CD4-positive, alpha-beta T cell (primary cell): ENCODE measurements at places on chromosomes 4 and X.

DNA sequence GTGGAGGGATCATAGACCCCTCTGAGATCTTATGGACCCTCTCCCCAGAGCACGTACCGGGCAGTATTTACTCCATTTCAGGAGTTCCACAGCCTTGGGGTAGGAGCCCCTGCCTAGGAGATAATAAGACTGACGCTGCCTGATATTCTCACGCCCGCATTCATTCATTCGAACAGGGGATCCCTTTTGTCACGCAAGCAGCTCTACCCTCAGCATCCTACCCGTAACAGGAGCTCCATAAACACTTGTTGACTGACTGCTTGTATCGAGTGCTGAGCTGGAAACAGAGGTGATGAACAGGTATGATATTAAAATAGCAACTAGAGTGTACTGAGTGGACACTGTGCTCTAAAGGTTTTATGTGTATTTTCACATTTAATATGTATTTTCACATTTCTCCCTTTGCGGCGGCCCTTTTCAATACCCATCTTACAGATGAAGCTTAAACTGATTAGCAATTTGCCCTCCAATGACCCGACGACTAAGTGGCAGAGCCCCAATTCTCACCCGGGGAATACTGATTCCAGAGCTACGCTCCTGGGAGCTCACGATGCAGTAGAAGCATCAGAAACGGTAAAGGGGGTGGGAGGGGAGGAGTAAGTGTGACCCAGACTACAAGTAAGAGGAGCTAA, 888 bp downstream of the RAB28 start:
- no peak for DNase-seq
- H3K27me3 ChIP-seq: peaks cover 1% of the 10 kb centered on the region
- peak overlapping the region; percentile 46 for H3K27ac ChIP-seq
- peaks cover 5% of the 10 kb centered on the region for H3K36me3 ChIP-seq
- H3K4me3 ChIP-seq: peak overlapping the region; percentile 75
- peaks cover 22% of the 10 kb centered on the region for H3K4me1 ChIP-seq

DNA sequence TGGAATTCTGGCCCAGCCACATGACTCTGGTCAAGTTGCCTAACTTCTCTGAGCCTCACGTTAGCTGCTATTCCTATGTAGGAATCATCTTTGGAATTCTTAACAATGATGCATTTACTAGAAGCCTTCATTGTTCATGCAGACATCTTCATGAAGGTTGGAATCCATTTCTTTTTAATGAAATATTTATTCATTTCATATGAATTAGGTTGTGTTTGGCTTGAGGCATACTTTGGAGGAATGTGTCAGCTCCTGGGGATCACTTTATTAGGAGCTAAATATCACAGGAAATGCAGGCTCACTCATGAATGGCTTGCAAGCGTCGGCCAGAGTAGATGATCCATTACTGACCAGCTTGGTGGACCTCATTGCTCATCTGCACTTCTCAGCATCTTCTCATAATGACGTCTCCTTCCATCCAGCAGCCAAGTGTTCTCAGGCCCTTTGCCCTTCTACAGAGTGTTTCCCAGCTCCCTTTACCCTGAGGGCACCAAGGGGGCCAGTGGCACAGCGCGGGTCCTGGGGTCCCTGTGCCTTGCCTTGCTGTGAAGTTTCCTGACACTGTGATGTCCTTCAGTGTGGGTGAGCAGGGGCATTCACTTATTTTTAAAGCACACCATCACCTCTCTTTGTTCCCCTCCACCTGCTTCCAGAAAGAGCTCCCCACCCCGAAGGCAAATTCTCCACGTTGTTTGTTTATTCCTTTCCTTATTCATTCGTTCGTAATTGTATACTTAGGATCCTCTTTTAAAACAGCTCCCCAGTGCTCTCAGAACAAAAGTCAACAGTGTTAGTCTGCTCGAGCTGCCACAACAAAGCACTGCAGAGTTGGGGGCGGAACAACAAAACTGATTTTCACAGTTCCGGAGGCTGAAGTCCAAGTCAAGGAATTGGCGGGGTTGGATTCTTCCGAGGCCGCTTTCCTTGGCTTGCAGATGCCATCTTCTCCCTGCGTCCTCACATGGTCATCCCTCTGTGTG, 106.8 kb downstream of the STK32B start:
- H3K27me3 ChIP-seq: no peaks in the 10 kb centered on the region
- DNase-seq: no peak
- H3K4me1 ChIP-seq: no peaks in the 10 kb centered on the region
- no peak overlapping the region for H3K27ac ChIP-seq
- H3K36me3 ChIP-seq: no peaks in the 10 kb centered on the region

DNA sequence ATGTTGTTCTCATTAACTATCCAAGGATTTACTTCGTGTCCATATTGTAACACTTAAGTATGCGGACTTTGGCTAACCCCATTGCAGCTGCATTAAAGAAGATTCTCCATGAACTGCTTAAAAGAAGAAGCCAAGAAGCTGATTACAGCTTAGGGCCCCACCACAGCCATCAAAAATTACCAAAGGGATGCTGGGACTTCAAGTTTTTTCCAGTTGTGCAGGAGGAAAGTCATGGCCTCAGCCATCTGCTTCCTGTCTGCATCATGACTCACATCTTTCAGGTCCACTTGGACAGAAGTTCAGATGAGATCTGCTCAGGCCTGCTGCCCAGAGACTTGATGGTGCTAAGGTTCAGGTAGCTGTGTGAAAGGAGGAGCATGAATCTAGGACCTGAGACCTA, 38.8 kb upstream of the CAPN6 start:
- H3K4me3 ChIP-seq: no peak overlapping the region
- DNase-seq: no peak
- H3K36me3 ChIP-seq: no peaks in the 10 kb centered on the region
- H3K4me1 ChIP-seq: no peaks in the 10 kb centered on the region
- no peaks in the 10 kb centered on the region for H3K27me3 ChIP-seq

DNA sequence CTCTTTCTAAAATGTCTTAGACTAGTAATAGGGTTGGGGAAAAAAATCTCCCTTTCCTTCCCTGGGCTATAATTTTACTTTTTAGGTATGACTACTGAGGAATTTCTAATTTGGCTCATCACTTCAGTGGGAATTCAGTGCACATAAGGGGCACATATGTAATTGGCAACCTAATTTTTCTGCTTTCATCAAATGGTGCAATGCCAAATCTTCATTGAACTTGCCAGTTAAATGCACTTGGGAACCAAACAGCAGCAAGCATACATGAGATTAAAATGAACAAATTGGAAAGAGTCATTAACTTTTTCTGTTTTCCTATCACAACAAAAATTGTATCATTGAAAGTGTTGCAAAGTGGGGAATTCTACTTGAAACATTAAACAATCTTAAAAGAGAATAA, 2.9 kb upstream of the CCSER1 start:
- H3K27ac ChIP-seq: no peak overlapping the region
- H3K4me1 ChIP-seq: peaks cover 13% of the 10 kb centered on the region
- no peak for DNase-seq
- H3K4me3 ChIP-seq: no peak overlapping the region

- no peaks in the 10 kb centered on the region for H3K27me3 ChIP-seq
- DNase-seq: peak; percentile 50
- peak overlapping the region; percentile 55 for H3K4me3 ChIP-seq
- peak overlapping the region; percentile 13 for H3K27ac ChIP-seq
- peaks cover 39% of the 10 kb centered on the region for H3K4me1 ChIP-seq
Measured at GRCh38 chrX:129957241-129958082, 25.0 kb upstream of the BCORL1 start.

DNA sequence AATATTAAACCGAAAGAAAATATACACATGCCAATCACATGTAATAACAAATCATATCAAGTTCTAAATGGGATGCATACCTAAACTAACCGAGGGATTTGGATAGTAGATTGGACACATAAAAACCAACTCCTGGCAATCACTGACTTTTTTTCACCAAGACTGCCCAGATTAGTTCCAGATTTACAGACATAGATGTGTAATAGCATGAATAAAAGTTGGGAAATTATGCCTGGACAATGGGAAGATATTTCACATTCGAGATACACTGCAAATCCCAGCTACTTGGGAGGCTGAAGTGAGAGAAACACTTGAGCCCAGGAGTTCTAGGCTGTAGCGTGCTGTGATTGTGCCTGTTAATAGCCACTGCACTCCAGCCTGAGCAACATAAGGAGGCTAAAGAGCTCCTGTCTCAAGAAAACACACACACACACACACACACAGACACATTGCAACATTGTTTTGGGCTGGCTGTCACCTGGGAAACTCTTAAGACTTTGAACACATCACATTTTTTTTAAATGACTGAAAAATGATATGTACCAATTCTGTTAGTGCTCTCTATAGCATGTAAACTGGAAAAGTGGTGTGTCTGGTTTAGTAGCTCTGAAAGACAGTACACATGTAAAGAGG, 5.7 kb downstream of the RAB40A start:
- H3K36me3 ChIP-seq: no peaks in the 10 kb centered on the region
- no peak for DNase-seq
- no peak overlapping the region for H3K4me3 ChIP-seq
- no peaks in the 10 kb centered on the region for H3K4me1 ChIP-seq
- peaks cover 3% of the 10 kb centered on the region for H3K27me3 ChIP-seq

DNA sequence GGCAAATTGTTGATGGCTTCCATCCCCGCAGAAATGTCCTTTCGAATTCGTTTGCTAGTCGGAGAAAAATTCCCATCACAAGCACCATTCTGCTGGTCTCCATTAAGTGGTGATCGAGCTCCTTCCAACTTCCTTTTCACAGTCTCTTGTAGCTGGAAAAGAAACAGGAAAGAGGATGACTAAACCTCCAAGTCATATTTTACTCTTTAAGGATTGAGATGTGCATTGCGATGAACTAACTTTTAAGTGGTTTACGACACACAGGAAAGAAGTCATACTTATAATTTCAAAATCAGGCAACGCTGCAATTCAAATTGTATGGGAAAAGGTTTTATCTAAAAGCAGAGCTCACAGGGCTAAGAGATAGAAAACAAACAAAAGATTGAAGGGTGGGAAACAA, 225.2 kb downstream of the MGST2 start:
- no peak for DNase-seq
- no peak overlapping the region for H3K27ac ChIP-seq
- no peaks in the 10 kb centered on the region for H3K27me3 ChIP-seq
